Stimulated activated CD8-positive, alpha-beta memory T cell treated with anti-CD3 and anti-CD28 coated beads, Interleukin-12 subunit alpha, Interleukin-12 subunit beta, amount 100 ng/mL, for 1 hour (primary cell): ENCODE measurements at places on chromosomes 16 and 17.

DNA sequence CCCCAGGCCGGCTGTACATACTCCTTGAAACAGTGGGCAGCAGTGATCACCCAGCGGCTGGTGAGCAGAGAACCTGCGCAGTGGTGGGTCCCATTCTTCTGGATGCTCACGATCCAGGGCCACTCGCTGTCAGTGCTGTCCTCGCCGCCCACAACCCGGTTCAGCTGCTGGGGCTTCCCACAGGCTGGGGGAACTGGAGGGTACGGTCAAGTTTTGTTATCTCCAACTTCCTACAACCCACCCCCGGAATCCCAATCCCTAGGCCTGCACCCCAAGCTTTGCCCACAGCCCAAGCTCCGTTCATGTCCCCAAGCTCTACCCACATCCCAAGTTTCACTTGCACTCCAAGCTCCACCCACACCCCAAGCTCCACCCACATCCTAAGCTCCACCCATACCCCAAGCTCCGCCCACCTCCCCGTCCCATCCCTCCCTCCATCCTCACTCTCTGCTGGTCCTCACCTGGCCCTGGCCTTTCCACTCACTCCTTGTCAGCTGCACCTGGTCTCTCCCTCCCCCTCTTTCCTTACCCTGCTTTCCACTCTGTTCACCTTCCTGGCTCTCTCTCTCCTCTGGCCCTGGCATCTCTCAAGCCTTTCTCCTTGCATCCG is 1.8 kb downstream of the PRSS22 start:
- no peak for DNase-seq

DNA sequence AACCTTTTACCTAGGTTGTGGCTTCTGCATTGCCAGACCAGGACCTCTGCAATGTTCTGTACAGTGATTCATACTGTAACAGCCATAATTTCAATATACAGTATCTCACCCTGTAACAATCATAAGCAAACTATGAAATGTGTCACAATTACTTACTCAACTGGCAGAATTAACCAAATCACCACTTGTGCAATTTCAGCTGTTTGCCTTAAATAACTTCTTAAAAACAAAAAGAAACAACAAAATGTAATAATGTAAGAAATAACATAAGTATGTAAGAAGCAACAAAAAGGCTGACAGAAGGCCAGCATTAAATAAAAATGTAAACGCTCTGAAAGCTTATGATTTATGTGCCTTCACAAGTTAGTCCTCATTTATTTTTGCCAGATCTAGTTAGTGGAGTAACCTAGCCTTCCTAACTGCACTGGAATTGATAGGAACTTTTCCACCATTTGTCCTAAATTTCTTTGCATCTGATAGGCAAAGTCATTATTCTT is 96.9 kb downstream of the SKAP1 start:
- no peak for DNase-seq

- DNase-seq = no peak
Observed at GRCh38 chr17:12256380-12256995, 235.8 kb downstream of the MAP2K4 start.

DNA sequence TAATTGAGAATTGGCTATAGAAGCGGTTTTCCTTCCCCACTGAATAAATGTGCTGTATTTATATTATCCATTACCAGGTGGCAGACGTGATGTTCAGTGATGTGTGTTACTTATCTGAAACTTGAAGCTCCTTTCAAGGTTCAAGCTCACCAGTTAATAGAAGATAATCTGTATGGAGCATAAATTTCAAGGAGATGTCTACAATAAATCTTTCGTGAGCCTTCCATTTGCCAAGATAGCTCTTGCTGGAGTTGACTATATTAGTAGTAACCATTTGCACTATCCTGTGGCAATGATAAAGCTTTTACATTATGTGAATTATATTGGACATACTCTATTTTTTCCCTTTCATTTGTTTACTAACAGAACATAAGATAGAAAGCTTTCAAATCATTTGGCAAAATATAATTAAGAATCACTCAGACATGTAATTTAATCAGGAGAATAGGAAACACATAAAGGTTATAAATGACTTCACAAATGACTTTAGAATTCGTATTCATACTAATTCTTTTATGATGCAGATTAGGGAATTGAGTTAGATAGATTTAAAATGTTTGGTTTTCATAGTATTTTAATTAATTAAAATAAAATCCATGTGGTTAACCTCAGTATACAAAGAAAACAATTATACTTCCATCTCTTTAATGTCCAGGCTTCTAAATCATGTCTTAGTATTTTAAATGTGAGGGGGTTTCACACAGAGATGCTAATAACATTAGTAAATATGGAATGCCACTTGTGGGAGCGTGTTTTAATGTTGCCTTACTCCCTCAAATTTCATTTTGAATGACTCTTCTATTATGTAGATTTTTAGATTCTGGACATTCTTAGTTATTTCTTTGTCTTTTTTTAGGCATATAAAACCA is 664.4 kb upstream of the CDH8 start:
- no peak for DNase-seq

- no peak for DNase-seq
Observed at GRCh38 chr17:64328859-64329531, 61.7 kb downstream of the PECAM1 start.

GRCh38 chr17:66548158-66548557 is 245.7 kb downstream of the PRKCA start:
- peak; percentile 26 for DNase-seq

DNA sequence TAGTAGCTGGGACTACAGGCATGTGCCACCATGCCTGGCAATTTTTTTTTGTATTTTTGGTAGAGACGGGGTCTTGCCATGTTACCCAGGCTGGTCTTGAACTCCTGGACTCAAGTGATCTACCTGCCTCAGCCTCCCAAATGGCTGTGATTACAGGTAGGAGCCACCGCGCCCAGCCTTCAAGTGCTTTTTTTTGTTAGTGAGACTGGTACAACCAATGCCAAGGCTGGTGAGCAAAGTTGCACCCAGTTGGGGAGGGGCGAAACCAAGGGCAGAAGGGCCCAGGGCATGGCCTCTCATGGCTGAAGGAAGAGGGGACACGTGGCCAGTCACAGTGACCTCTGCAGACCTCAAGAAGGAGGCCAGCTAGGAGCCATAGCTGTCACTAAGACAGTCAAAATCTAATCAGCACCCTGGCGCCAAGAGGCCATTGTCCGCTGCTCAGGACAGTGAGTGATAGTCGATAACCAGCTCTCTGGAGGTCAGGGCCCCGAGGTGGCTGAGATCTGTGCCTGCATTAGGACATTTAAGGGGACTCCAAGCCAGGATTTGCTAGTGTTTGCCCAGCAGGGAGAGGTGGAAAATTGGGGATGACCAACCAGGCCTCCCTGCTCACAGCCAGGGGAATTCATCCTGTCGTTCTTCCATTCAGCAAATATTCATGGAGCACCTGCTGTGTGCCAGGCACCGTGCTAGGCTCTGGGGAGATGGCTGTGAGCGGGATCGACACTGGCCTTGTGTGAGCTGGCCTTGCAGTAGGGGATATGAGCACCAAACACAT is 10.2 kb downstream of the IL4R start:
- DNase-seq = no peak

DNA sequence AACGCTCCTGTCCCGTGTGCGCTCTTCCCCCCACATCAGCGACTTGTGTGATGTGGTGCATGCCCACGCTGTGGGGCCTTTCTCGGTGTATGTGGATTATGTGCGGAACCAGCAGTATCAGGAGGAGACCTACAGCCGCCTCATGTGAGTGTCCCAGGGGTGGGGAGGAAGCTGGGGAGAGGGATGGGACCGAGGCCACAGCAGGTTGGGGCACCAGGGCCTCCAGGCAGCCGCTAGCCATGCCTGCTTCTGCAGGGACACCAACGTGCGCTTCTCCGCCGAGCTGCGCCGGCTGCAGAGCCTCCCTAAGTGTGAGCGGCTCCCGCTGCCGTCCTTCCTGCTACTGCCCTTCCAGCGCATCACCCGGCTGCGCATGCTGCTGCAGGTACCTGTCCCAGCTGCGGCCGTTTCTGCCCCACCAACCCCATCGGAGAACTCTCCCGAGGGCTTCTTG is 5.8 kb downstream of the ARHGEF15 start:
- DNase-seq = no peak

- no peak for DNase-seq
Observed at GRCh38 chr16:68097088-68097487, 11.9 kb downstream of the NFATC3 start.

DNA sequence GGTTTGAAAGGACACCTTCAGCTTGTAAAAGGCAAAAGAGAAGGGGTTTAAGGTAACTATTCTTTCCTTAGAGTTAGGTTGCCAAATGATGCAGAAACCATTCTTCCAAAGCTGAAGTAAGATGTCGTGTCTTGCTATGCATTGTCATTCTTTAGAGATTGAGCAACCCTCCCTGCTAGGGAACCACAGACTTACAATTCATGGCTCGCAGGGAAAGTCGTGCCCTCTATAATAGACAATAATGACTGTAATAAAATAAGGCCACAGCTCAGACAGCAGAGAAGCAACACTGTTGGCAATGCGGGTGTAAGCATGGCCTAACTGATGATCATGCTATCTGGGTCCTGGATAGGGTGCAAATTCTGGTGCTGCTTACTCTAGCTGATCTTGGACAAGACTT is 129.6 kb upstream of the CDH13 start:
- DNase-seq = no peak

GRCh38 chr16:21656795-21657768 is 4.7 kb upstream of the IGSF6 start:
- DNase-seq = peak; percentile 43

DNA sequence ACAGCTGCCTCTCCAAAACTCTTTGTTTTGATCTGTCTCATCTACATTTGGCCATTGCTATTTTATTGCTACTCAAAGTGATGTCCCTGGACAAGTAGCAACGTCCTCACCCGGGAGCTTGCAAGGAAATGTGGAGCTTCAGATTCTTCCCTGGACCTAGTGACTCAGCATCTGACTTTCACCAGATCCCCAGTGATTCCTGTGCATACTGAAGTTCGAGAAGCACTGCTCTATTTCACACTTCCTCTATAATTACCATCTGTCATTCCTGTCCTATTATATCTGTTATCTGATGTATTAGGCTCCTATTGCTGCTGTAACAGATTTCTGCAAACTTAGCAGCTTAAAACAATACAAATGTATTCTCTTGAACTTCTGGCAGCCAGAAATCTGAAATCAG is 28.5 kb upstream of the VAT1L start:
- no peak for DNase-seq

DNA sequence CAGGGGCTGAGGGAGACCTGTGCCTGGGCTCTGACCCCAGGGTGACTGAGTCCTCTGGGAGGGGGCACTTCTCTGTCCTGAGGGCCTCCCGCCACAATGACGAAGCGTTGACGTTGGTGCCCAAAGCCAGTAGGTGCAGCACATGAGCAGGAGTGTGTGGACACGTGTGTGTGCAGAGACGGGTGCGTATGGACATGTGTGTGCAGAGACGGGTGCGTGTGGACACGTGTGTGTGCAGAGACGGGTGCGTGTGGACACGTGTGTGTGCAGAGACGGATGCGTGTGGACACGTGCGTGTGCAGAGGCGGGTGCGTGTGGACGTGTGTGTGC is 726 bp upstream of the CD7 start:
- DNase-seq = no peak

DNA sequence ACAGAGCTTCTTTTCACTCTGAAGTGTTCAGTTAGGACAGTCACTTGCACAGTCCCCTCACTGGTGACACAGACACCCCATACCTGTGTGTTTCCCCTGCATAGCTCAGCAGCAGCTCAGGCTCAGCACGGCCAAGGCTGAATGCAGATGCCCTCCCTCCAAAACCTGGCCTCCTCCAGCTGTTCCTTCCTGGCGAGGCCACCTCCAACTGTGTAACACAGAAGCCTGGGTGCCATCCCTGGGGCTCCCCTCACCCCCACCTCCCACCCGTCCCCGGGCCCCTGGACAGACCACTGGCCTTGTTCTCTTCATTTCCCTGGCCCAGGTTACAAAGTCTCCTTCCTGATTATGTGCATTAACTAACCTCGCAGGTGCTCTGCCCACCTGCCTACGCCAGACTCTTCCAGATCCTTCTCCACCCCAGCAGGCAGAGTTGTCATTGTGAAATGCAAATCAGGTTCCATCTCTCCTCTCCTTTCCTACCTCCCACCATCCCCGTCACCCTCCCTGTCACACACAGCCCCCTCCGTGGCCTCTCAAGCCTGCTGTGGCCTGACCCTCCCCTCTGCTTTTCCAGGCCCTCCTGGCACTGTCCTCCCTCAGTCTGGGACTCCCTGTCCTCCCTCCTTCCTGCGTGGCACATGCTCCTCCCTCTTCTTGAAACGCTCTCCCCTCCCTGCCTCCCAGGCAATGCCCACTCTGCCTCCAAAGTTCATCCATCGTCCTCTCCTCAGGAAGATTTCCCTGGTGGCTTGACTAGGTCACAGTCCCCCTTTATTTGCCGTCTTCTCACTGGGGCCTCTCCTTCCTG is 26.4 kb downstream of the MLYCD start:
- DNase-seq = no peak

DNA sequence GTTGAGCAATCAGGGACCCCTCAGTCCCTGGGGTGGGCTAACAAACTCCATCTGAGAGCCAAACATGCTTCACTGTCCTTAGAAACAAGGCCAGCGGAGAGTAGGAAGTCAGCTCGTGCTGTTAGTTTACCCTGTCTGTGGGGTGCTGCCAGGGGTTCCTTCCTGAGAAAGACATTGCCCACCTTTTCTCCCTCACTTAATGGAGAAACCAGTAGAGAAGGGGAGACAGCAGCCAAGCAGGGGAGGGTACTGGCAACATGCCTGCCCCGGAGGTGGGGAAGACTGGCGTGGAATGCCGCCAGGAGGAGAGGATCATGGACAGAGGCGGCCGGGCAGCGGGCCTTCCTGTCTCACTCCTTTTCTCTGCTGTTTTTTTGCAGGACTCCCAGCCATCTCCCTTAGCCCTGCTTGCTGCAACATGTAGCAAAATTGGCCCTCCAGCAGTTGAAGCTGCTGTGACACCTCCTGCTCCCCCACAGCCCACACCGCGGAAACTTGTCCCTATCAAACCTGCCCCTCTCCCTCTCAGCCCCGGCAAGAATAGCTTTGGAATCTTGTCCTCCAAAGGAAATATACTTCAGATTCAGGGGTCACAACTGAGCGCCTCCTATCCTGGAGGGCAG is 19.9 kb downstream of the SP2 start:
- no peak for DNase-seq

DNA sequence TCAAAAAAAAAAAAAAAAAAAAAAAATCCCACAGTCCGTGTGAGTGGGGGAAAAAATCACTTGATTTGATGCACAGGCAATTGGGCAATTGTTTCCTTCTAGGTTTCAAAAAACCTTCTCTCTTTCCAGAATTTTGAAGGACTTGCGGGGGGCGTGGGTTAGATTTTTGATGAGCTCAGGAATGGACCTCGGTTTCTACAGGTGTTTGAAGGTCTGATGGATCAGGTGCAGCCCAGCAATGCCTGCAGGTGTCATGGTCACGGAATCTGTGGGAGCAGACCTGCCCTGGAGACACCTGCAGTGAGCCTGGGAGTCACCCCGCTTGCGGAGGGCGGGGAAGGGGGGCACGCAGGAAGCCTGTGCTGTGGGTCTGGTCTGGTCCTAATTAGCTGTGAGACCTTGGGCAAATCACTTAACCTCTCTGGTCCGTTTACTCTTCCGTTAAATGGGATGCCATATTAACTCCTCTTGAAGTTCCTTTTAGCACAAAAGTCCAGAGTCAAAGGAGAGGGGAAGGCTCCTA is 174.2 kb downstream of the IRF8 start:
- no peak for DNase-seq

GRCh38 chr17:54760836-54761235 is 139.8 kb upstream of the TOM1L1 start:
- no peak for DNase-seq
